ENCODE measurements at places on chromosomes 13 and 19.

- DNase-seq = no peak
These were observed at the start of gene CYP4F8 for GRCh38 chr19:15614507-15615379. Gene CYP4F8 (plus strand): TSS chr19:15615218. CDS start chr19:15615617, 399 bp downstream.

DNA sequence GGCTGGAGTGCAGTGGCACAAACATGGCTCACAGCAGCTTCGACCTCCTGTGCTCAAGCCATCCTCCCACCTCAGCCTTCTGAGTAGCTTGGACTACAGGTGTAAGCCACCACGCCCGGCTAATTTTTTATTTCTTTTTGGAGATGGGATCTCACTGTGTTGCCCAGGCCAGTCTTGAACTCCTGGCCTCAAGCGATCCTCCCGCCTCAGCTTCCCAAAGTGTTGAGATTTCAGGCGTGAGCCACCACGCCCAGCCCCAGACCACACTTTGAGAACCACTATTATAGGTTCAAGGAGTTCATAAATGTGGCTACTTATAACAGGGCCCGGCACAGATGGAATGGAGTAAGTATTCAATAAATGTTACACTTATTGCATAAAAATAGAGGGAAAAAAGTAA, 3.3 kb upstream of the SCN1B start:
- no peak for DNase-seq

DNA sequence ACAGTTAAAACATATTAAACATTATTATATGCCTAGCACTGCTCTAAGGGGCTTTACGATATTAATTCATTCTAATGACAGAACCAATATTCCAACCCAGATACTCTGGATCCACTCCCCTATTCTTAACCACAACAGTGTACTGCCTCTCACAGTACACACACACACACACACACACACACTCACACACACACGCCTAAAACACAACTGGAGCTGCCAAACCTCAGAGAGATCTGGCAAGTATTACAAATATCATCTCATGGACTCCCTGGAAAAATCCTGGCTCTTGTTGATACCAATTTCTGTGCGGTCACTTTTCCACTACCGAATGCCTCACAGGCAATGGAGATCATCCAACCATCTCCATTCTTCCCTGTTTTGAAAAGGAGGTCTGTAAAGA, 1.3 kb downstream of the ZNF780A start:
- no peak for DNase-seq

- no peak for DNase-seq
These were observed 9.4 kb downstream of the SAMD4B start for GRCh38 chr19:39351537-39352064.

DNA sequence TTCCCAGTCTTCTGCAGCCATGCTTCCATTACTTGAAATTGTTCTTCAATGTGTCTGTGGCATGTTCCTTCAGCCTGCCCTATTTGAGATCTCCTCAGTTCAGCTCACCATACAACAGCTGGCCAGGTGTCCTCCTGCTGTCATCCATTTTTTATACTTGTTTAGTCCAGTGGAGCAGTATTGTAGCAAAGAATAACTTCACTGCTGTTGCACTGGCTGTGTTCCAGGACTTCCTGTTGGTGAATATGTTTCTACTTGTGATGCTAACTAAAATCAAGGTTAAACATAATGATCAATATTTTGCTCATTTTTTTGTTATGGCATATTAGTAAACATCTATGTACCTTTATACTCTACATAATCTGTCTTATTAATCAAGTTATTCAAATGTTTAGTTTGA, 1394.1 kb downstream of the PCDH9 start:
- DNase-seq = no peak

DNA sequence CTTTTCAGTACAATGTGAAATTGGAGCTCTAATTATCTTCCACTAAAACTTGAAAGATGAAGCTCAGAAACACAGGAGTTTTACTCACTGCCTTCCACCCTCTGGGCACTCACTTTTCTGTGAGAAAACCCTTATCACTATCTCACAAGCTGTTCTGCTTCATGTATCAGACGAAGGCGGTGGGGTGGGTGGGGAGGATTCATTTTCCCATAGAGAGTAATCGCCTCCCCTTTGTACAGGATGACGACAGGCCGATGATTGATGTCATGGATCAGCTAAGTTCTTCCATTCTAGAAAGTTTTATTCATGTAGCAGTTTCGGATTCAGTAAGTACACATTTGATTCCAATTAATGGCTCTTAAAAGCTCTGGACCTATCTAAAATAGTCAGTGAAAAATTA, 139.9 kb downstream of the ZAR1L start:
- no peak for DNase-seq

DNA sequence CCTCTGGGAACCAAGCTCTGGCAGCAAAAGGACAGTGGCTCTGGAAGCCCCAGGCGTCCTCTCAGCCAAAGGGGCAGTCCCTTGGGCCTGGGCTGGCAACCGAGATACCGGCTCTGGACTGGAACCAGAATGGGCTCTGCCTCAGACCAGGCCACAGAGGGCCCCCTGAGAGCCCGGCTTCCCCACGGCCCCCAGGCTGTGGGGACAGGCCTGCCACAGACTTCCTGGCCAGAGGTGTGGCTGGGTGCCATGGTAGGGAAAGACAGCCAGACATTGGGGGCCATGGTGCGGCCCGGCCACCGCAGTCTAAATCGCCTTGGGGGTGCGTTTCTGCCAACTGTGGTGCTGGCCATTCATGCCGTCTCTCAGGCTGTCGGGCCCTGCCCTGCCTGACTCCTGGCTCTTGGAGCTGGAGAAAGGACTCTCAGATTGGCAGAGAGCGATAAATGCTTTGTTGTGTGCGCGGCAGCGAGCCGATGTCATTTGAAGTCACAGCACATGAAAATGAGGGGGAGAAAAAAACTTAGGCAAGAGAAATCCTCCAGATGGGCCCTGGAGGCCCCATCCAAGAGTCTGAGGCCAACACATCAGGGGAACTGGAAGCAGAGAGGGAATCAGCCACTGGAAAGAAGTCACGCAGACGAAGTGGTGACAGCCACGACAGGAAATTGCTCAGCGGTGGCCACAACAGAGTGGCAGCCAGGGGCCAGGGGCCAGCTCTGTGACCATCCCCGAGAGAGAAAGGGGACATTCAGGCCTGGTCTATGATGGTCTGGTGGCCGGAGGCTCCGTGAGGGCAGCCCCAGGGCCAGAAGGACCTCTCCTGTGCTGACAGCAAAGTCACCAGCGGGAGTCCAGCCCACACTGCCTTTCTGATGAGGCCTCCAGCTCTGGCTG, 26.5 kb downstream of the SH3GL1 start:
- DNase-seq = no peak

- DNase-seq = no peak
These were observed 600 bp downstream of the UBE2S start for GRCh38 chr19:55406826-55407549.

- DNase-seq = no peak
These were observed 40.5 kb upstream of the CEACAM8 start for GRCh38 chr19:42635233-42635539.
